ENCODE measurements at places on chromosomes 7 and 10.

GRCh38 chr10:79082035-79082373 lies 13.2 kb downstream of the ZMIZ1 start:
- DNase-seq, result no peak

DNA sequence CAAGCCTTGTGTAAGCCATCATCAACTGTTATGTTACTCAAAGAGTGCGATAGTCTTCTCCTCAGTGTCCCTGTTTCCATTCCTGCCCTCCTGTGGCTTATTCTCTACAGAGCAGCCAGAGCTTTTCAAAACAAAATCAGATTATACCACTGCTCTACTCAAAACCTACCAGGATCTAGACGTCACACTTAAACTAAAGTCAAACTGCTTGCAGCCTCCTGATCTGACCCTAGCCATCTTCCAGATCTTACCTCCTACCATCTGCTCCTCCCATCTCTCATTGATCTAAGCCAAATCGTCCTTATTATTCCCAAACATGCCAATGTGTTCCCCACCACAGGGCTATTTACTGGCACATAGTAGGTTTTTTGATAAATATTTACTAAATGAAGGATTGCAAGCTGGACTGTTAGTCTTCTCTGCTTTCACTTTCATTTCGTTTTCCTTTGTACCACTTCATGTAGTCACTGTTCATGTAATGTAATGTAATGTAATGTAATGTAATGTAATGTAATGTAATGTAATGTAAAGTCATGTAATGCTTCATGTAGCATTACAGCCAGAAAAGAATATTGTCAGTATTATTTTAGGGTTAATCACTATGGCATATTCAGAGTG lies 116.1 kb downstream of the GPR37 start:
- no peak for DNase-seq

DNA sequence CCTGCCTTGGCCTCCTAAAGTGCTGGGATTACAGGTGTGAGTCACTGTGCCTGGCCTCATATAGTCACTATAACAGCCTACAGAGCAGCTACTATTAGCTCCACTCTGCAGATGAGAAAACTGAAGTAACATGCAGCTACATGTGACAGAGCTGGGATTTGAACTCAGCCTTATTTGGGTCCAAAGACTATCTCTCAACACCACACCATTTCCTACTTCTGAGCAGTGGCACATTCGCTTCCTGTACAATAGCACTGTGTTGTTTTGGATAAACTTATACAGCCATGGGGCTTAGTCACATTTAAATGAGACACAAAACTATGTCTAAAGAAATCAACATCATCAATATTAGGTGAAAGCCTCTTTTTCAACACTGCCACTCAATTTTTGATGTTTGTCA lies 69.8 kb upstream of the DNAJB12 start:
- no peak for DNase-seq

GRCh38 chr10:117619223-117619622 lies 76.7 kb downstream of the EMX2 start:
- DNase-seq, result no peak

- no peak for DNase-seq
Measured at GRCh38 chr7:155181768-155182167, 111.6 kb downstream of the HTR5A start.
